ENCODE measurements at places on chromosomes 1 and 21.

- DNase-seq: no peak
Measured at GRCh38 chr21:43348170-43348766, 78.7 kb downstream of the SIK1 start.

- no peak for DNase-seq
Measured at GRCh38 chr1:113191579-113192076, 118.6 kb downstream of the LRIG2 start.

- no peak for DNase-seq
Measured at GRCh38 chr1:245751726-245752470, 597.1 kb downstream of the KIF26B start.

GRCh38 chr21:36747041-36747814, 48.3 kb downstream of the SIM2 start:
- no peak for DNase-seq

GRCh38 chr21:21973806-21974205, 975.6 kb downstream of the NCAM2 start:
- no peak for DNase-seq

GRCh38 chr1:31605908-31606427, 11.5 kb upstream of the HCRTR1 start:
- no peak for DNase-seq

- DNase-seq: no peak
Measured at GRCh38 chr1:84141182-84142003, 2.7 kb upstream of the PRKACB start.

DNA sequence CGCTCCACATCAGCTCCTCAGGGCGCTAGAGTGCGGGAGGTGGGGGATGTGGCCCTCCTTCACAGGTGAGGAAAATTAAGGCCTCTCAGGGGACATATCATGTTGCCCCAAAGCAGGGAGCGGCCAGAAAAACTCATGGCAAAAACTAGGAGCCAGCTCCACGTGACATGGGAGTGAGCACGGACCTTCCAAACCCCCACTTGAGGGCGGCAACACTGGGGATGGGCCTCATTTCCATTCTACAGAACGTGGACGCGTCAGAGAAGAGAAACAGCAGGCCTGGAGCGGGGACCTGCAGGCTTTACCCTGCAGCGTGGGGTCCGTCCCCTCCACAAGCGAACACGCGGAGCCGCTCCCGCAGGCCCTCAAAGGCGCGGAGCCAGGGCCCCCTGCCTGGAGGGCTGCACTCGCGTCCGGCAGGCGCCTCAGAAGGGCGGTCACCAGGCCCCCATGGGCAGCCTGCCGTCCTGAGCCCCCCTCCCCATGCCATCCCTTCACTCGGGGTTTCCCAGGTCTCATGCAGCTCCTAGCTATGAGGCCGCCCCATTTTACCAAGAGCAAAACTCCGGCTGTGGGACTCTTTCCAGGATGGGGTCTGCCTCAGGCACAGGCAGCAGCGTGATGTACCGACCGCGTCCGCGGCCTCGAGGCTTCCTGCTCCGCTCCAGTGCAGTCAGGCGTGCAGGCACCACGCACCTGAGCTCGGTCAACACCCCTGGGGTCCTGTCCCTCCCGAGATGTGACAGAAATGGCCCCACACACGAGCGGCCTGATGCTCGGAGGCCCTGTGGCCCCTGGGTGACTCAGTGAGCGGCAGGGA, 5.5 kb downstream of the CFAP410 start:
- DNase-seq: no peak

DNA sequence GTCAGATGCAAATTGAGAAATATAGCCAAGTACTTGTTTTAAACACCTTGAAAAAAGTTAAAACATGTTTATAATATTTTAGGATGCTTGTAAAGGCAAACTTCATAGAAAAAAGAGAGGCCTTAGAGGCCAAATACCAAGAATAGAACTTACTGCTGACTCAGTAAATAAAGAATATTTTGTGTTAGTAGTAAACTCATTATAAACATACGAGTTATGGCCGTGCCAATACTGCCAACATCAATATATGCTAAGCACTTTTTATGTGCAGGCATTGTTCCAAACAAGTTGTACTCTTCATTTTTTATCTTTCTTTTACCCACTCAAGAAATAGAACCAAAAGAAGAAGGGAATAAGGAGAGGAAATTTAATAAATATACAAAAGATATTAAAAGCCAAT, 705.9 kb upstream of the NCAM2 start:
- DNase-seq: no peak

- no peak for DNase-seq
Measured at GRCh38 chr1:102897557-102897956, 210.8 kb downstream of the COL11A1 start.

- DNase-seq: no peak
Measured at GRCh38 chr1:202145068-202145743, 669 bp upstream of the ARL8A start.

GRCh38 chr1:110118636-110119396, 6.6 kb downstream of the UBL4B start:
- DNase-seq: no peak

DNA sequence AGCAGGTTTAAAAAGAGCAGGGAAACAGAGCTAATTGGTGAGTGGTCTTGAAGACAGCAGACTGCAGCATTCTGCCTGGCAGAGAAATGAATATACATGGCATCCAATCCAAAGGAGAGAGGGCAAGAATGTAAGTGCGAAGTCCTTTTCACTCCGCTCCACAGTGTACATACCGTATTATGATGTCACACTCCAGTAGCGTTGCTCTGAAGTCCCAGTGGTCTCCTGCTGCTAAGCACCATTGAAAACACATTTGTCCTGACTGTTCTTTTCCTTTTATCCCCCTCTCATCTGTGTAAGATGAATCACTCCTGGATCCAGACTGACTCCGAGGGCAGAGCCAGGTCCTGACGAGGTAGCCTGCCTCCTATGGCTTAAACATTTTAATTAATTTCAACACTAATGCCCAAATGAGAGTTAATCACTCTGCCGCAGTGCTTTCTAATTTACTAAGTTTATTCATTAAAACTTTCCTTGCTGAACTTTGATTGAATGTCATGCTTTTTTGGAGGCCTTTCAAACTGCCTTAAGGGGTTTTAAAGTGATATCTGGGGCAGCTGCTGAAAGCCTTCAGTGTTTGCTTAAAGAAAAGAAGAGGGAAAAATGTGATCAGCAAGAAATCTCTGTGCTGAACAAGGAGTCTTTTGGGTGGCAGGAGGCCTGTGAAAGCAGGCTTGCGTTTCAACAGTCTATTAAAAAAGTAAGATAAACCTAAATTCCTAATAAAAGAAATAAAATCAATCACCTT, 227.2 kb downstream of the ATG4C start:
- DNase-seq: no peak

DNA sequence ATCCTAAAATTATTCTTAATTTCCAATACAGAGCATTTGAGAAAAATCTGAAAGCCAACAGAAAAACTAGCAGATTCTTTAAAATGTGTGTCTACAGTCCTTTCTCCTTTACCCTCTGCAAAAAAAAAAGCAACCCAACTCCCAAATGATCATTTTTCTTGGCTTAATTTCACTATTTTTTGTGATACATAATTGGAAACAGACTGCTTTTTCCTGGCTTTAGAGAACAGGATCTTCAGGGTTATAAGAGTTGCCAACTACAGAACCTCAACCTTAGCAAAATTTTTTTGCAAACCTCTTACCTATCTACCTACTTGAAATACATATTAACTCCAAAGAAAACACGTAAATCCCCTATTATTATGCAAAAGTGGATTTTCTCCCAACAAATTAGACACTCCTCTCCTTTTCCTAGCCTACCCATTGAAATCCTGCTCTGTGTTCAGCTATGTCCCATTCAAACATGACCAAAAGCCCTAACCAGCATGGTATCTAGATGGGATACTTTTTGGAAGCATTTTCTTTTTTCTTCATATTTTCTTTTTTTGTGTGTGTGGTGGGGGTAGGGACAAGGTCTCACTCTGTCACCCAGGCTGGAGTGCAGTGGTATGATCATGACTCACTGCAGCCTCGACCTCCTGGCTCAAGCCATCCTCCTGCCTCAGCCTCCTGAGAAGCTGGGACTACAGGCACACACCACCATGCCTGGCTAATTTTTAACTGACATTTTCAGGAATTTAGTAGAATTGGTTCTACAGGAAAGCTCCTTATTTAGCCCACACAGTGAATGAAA, 9.0 kb downstream of the TGFBR3 start:
- no peak for DNase-seq

GRCh38 chr1:44812822-44813543, 4.7 kb downstream of the BTBD19 start:
- no peak for DNase-seq

- DNase-seq: no peak
Measured at GRCh38 chr1:64981601-64982533, 15.5 kb upstream of the JAK1 start.

- no peak for DNase-seq
Measured at GRCh38 chr21:36754241-36754898, 55.5 kb downstream of the SIM2 start.

GRCh38 chr1:179923029-179923428, 31.6 kb upstream of the CEP350 start:
- no peak for DNase-seq

- no peak for DNase-seq
Measured at GRCh38 chr21:26945916-26946675, 20.8 kb downstream of the ADAMTS5 start.

DNA sequence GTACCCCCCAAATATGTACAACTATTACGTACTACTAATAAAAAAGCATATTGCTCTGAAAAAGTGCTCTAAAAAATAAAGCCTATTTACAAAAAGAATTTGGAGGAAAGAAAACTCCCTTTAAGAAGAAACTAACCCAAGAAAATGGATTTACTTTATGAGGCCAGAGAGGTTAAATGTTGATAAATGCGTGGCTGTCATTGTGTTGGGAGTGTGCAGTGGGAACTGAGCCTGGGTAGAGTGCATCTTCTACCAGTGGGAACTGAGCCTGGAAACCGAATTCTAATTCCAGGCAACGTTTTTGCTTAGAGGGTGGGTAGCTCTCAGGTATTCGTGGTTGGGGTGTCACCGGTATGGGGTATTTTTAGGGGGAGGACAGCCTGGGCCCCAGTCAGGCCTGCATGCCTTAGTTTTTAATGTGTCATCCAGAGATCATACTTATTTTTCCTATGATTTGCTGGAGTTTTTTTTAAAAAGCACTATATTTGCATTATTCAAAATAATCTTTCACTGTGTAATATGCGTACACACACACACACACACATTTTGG, 24.1 kb upstream of the RNF187 start:
- no peak for DNase-seq

- DNase-seq: no peak
Measured at GRCh38 chr1:159856576-159856975, 5.9 kb downstream of the VSIG8 start.

DNA sequence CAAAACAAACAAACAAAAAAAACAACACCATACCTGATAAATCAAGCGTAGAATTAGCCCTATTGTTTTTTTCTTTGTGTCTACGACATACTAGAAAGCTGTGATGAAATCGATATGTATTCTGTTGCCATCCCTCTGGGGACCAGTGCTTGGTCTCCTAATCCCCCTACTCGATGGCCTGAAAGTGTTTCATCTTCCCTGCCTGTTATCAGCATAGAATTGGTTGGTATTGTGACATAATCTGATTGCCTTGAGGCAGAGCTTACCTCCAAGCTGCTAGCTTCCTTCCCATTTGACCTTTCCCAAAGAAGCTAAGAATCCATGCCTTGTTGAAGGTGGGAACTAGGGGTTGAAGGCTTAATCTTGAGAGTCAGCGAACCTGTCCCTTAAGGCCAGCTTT, 40.7 kb upstream of the PIGV start:
- no peak for DNase-seq

- peak; percentile 25 for DNase-seq
Measured at GRCh38 chr1:43934101-43934985, 742 bp downstream of the ARTN start.

GRCh38 chr1:227760377-227760776, 25.1 kb downstream of the SNAP47 start:
- no peak for DNase-seq

- DNase-seq: no peak
Measured at GRCh38 chr1:163094589-163094988, 25.4 kb downstream of the RGS4 start.

GRCh38 chr1:65066419-65066765, 81.6 kb upstream of the AK4 start:
- no peak for DNase-seq

GRCh38 chr1:27689423-27690173, 17.6 kb upstream of the IFI6 start:
- DNase-seq: no peak

DNA sequence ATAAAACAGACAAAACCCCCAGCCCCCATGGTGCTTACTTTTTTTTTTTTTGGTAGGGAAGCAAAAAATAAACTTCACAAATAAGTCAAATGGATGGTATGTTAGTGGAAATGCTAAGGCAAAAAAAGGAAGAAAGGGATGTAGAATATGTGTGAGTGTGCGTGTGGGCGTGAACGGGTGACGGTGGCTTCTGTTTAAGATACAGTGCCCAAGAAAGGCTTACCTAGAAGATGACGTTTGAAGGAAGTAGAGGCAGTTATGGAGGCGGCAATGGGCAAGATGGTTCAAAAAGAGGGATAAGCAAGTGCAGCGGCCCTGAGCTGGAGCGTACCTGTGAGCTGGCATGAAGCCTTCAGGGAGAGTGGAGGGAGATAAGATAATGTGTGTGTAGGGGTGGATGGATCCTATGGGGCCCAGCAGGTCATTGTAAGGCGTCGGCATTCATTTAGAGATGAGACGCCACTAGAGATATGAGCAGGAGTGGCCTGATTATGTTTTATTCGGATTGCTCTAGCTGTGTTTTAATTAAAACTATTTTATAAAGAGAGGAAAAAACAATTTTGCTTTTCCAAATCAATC, 19.9 kb downstream of the LEPR start:
- DNase-seq: no peak

DNA sequence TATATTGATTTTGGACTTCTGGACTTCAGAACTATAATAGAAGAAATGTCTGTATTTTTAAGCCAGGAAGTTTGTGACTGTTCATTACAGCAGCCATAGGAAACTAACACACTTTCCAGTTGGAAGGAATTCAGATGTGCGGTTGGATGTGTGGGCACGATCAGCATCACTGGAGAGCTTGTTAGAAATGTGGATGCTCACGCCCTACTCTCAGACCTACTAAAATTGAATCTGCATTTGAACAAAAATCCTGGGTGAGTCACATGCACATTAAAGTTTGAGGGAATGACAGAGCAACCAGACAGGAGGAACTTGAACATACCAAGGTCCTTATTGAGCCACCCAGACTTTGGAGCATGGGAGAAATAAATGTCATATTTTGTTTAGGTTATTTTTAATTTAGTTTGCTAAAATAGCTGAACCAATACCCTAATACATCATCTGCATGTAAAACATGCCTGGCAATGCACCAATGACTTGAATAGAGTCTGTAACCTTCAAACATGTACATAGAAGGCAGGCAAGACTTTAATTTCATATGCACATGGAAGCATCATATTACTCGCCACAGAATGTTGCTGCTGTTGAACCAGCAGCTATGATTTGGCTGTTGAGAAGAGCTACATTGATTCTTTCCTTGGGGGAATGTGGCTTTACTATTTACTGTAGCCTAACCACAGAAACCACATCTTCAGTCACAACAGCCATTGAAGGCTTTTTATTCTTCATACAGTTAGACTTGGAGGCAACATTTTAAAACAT, 346.2 kb downstream of the BARHL2 start:
- no peak for DNase-seq

Data from stimulated activated CD4-positive, alpha-beta T cell treated with anti-CD3 and anti-CD28 coated beads, Interleukin-1b, Interleukin-23, amount 100 ng/mL, for 4 hours (primary cell).